ENCODE measurements at places on chromosomes 2 and 18.

DNA sequence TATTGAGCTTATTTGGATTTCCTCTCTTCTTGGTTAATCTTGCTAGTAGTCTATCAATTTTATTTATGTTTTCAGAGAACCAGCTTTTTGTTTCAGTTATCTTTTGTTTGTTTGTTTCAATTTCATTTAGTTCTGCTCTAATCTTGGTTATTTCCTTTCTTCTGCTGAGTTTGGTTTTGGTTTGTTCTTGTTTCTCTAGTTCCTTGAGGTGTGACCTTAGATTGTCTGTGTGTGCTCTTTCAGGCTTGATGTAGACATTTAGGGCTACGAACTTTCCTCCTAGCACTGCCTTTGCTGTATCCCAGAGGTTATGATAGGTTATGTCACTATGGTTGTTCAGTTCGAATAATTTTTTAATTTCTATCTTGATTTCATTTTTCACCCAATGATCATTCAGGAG is 141.6 kb downstream of the ZNF236 start:
- DNase-seq: no peak

- DNase-seq: no peak
Measured at GRCh38 chr2:171505374-171505773, 16.9 kb upstream of the CYBRD1 start.

- no peak for DNase-seq
Measured at GRCh38 chr18:2572171-2572569, 813 bp downstream of the NDC80 start.

GRCh38 chr2:1339388-1340140 is 73.7 kb upstream of the TPO start:
- DNase-seq: no peak

GRCh38 chr2:148901142-148901541 is 26.1 kb downstream of the KIF5C start:
- DNase-seq: no peak

GRCh38 chr2:238847841-238848690 is at the start of gene TWIST2:
TWIST2 (plus strand) TSS chr2:238848085; CDS start chr2:238848216, 131 bp downstream.
- no peak for DNase-seq
